ENCODE measurements at places on chromosomes 7 and 10.

- no peak for DNase-seq
These were observed 200.2 kb downstream of the WDR37 start for GRCh38 chr10:1256432-1256725.

- no peak for DNase-seq
These were observed 4.6 kb downstream of the MGMT start for GRCh38 chr10:129471447-129472175.

DNA sequence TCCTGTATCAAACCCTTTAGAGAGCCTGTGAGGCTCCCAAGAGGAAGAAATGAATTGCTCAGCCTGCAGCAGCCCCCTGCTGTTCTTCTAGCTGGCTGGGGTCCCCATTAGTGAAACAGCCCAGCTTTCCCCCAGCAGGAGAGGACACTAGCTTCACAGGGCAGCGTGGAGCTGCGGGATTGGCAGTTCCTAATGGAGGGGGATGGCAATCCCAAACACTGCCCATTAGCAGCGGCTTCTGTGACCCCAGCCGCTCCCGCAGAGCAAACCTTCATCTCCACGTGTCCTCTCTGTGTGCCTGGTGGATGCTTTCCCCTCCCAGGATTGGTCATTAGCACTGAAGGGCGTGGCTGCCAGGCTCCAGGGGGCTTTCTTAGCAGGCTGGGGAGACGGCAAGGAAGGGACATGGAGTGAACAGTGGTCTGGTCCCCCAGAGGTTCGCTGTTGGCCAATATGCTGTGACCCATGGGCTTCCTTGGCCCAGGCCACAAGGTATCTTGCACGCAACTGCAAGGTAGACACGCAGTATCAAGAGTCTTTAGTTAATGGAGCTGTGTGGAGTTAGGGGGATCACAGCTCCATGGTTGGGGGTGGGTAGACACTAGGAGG, 322.5 kb upstream of the ZMIZ1 start:
- DNase-seq: no peak

GRCh38 chr7:83410989-83411591, 237.8 kb downstream of the SEMA3E start:
- no peak for DNase-seq

GRCh38 chr7:131210618-131211017, 117.1 kb upstream of the MKLN1 start:
- no peak for DNase-seq
